ENCODE measurements at places on chromosomes 1 and 21.

DNA sequence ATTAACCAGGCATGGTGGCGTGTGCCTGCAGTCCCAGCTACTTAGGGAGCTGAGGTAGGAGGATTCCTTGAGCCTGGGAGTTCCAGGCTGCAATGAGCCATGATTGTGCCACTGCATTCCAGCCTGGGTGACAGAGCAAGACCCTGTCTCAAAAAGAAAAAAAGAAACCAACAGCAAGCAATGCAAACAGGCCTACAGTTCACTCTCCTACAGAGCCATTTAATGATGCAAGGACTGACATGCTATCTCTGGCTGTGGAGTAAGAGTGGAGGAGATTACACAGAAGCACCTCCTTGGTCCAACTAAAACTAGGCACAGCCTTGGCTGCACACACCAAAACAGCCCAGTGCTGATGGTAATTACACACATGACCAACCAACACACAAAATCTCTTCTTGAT lies 127.5 kb upstream of the SOD1 start:
- no peak for DNase-seq

GRCh38 chr1:33346927-33347649 lies 26.2 kb upstream of the A3GALT2 start:
- no peak for DNase-seq

DNA sequence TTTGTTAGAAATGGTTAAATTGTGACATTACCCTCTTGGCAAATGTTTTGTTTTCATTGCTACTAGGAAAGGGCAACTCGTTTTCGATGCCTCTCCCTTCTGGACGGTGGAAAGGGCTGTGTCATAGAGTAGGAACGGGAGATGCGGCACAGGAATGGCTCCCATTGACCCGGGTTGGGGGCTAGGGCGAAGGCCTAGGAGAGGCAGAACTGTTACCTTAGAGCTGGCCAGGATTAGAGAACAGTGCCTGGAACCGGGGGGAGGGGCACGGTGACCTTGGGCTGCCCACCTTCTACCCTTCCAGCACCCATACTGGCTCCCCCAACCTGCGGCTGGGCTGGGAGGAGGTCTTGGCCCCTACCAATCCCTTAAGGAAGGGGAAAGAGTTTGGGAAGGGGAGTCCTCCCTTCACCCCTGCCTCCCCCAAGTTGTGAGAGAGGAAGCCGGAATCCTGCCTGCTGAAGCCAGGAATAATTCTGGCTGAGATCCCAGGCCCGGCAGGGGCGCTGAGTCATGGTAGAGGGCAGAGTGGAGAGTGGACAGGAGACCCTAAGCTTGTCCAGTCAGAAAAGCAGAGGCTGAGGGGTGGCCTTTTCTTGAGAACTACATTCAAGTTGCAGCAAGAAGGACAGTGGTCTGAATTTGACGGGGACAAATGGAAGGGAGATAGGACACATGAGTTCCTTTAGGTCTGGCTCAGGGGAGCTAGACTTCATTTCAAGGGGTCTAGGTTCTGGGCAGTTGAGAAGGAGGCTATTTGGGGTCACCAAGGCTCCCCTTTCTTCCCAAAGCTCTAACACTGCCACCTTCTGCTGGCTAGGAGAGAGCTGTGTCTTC lies 8.2 kb downstream of the LMNA start:
- DNase-seq: no peak

DNA sequence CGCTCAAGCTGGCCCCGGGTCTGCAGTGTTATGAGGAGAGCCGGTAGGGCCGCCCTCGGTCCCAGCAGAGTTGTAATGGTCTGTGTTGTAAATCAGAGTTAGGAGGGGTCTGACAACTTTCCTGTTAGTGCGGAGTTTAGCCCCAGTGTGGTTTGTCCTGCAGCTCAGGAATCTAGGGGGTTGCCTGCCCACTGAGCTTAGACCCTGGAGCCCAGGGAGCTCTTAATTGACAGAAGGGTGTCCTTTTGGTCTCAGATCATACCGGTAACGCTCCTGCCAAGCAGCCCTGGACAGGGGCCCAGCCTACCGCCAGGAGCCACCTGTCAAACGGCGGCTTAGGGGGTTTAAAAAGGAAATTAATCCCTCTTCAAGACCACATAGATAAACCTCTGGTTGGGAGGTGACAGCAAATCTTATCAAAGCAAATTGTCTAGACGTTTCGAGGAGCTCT lies 164.4 kb downstream of the DYRK1A start:
- DNase-seq: no peak

- peak; percentile 77 for DNase-seq
These were observed 97.2 kb upstream of the ARTN start for GRCh38 chr1:43836267-43836951.

- no peak for DNase-seq
These were observed 5.5 kb downstream of the CACNA1E start for GRCh38 chr1:181488866-181489265.

GRCh38 chr21:44006017-44006619 lies 6.0 kb upstream of the TRAPPC10 start:
- no peak for DNase-seq

DNA sequence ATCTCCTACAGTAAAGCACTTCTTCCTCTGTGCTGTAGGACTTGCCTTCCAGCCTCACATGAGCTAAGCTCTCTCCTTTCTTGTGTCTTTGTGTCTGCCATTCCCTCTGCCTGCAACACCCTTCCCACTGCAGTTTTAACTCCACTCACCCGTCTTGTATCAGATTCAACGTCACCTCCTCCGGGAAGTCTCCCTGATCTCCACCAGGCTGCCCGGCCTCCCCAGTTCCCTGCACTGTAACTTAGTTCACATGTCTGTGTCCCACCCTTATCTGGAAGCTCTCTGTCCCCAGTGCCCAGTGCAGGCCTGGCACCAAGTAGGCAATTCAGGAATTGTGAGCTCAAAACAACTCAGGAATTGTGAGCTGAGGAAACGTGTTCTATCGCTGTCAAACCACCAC lies 96.4 kb downstream of the GLIS1 start:
- no peak for DNase-seq

GRCh38 chr1:230891413-230891812 lies 23.1 kb upstream of the C1orf198 start:
- DNase-seq: no peak

- DNase-seq: no peak
These were observed 31.5 kb downstream of the XCL1 start for GRCh38 chr1:168607872-168608428.

- DNase-seq: no peak
These were observed 37.2 kb upstream of the ST6GALNAC3 start for GRCh38 chr1:76037324-76037723.

DNA sequence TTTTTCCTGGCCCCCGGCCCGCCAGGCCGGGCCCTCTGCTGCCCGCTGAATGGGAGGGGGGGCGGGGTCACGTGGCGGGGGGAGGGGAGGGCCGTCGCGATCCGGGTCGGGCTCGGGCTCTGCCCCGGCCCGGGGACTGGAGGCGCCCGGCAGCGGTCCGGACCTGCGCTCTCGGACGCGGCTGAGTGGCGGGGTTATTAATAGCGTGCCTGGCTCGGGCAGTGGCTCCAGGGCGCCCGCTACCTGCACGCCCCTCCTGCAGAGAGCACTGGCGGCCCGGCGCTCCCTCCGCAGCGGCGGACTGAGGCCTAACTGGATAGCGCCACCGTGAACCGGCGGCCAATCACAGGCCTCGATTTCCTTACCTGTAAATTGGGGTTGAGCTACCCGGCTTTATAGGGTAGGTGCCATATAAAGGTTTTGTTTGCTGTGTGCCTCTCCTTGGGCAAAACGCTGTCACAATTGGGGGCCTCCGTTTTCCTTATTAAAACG lies 28.1 kb downstream of the AHDC1 start:
- DNase-seq: no peak

DNA sequence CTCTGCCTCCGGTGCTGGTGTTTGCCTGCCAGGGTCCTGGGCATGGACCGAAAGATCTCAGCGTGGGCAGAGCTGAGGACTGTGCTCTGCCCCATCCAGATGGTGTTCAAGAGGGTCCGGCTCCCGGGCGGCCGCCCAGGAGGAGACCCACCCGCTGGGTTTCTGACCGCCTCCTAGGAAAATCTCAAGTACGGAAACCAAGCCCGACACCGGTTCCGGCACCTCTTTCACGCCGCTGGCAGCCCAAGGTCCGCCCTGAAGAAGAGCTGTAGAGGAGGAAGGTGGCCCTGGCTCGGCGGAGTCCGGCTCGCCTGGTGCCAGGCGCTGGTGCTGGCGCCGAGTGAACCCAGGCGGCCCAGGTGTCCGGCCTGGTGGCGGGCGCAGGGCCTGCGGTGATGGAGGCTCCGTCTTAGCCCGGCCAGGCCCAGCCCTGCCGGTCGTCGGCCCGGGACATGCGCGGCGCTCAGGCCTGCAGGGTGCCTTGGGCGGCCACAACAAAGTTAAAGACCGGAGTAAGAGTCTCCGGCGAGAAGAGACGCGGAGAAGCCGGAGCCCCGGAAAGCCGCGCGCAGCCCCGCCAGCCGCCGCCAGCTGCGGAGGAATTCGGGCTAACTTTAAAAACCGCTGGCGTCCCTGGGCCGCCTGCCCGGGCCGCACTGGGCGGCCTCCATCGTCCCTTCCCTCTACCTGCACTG lies 1.5 kb downstream of the GRIK3 start:
- no peak for DNase-seq

Data from NCI-H1436 treated with DMSO at 0.1 percent for 48 hours (cell line).